NCI-H748 treated with DMSO at 0.1 percent for 48 hours (cell line): ENCODE measurements at places on chromosomes 2 and 18.

GRCh38 chr2:73716543-73717250, 20.4 kb downstream of the TPRKB start:
- no peak for DNase-seq

DNA sequence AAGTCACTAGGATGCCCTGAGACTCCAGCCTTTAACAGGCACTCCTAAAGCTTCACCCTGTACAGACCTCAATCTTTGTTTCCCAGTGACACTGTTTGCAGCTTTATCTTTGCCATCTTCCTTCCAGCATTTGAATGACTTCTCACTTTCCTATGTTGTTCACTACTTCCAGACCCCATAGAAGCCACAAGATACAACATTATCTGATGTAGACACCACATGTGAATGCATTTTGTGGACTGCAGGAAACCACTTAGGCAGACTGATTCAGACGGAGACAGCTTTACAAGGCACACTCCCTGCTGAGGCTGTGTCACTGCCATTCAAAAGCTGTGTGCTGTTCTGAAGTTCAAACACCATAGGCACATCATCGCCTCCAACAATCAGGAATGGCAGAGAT, 67.3 kb upstream of the SPATS2L start:
- DNase-seq, result no peak

DNA sequence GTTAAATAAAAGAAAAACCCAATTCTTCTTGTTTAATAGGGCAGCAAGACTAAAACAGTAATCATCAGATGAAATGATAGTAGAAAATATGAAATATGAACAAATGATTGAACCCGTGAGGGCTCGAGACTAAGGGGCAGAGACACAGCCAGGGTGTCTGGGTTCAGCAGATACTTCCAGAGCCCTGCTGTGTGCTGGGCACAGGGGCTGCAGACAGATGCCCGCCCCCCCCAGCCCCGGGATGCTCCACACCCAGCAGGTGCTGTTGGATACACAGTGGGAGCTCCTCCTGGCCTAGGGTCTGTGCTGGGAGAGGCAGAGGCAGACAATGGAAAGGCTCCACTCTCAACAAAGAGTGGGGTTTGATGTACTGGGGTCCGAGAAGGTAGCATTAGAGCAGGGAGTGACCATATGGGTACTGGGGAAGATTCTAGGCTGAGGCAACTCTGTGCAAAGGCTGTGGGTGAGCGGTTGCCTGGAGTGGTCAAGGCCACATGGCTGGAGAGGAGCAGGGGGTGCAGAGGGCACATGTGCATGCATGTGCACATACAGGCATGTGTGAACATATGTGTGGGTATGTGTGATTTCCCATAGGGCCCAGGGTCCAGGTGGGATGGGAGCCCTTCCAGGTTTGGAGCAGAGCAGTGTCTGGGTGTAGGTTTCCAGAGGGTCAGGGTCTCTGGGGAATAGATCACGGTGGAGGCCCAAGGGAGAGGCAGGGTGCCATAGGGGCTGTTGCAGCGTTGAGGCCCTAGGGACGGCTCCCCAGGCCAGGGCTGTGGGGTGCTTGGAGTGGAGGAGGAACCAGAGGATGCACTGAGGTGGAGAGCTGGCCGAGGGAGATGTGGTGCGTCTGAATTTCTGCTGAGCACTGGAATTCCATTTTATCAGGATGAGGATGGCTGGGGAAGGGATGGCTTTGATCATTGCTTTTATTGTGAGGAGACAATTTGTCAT, 36.7 kb downstream of the LDLRAD4 start:
- DNase-seq, result no peak

- DNase-seq, result no peak
Observed at GRCh38 chr2:145141981-145142380, 622.1 kb upstream of the ZEB2 start.

GRCh38 chr2:239545741-239546392, 145.0 kb upstream of the HDAC4 start:
- no peak for DNase-seq

GRCh38 chr18:3667255-3668137, 217.5 kb downstream of the TGIF1 start:
- DNase-seq, result no peak

GRCh38 chr2:524442-524841, 152.8 kb downstream of the TMEM18 start:
- DNase-seq, result no peak

- no peak for DNase-seq
Observed at GRCh38 chr2:216618785-216619184, 14.4 kb upstream of the IGFBP2 start.

GRCh38 chr2:166090346-166090745, 37.5 kb downstream of the SCN1A start:
- DNase-seq, result no peak

GRCh38 chr2:239776436-239777005, 248.6 kb downstream of the NDUFA10 start:
- DNase-seq, result no peak
